ENCODE measurements at places on chromosomes 11 and 22. TPM values are rescaled to one million over a fixed set of nuclear protein-coding genes. Genes with fewer than 3 reads are reported as not detected.

DNA sequence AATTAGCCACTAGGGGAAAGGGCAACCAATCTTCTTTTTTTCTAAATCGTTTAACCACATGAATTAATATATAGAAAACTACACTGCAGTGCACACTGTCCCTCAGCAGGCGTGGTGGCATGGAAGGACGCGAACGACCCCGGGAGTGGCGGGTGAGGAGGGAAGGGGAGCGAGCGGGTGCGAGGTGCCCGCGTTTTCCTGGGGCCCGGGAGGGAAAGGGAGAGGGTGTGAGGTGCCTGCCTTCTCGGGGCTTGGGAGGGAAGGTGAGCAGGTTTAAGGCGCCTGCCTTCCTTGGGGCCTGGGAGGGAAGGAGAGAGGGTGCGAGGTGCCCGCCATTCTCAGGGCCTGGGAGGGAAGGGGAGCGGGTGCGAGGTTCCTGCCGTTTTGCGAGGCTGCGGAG lies 765 bp downstream of the GAB4 start:
- DNase-seq = no peak

GRCh38 chr11:122951211-122951610 lies 30.4 kb downstream of the BSX start:
- DNase-seq = no peak

GRCh38 chr11:17077240-17077519 lies 287 bp downstream of the RPS13 start:
- peak; percentile 91 for DNase-seq

GRCh38 chr22:27220339-27220738 lies 563.0 kb downstream of the MIAT start:
- no peak for DNase-seq

DNA sequence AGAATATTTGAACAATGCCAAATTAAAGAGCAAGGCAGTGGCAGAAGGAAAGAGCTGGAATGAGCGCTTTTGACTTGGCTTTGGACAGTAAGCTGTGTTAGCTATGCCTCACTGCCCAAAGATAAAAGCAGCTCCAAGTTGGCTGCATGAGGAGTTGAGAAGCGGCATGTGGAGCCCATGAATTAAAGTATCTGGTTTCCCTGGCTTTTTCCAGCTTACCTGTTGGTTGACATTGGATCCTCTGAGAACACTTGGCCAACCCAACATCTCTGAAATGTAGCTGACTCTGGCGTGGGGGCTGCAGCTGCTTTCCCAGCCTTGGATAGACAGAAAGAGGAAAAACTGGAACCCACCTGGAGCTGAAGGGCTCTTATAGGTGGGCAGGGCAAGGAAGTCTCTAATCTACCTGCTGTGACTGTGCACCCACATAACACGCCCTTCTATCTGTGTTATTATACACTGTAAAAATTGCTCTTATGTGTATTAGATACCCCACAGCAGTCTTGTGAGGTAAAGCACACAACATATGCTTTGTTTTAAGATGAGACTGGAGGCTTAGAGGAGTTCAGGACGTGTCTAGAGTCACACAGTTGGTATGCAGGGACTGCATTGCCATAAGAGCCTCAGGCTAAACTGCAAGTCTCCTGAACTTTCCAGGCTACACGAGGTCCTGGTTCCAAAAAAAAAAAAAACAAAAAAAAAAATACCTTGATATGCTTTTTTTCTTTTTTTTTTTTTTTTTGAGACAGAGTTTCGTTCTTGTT lies 5.8 kb downstream of the UBASH3B start:
- no peak for DNase-seq

DNA sequence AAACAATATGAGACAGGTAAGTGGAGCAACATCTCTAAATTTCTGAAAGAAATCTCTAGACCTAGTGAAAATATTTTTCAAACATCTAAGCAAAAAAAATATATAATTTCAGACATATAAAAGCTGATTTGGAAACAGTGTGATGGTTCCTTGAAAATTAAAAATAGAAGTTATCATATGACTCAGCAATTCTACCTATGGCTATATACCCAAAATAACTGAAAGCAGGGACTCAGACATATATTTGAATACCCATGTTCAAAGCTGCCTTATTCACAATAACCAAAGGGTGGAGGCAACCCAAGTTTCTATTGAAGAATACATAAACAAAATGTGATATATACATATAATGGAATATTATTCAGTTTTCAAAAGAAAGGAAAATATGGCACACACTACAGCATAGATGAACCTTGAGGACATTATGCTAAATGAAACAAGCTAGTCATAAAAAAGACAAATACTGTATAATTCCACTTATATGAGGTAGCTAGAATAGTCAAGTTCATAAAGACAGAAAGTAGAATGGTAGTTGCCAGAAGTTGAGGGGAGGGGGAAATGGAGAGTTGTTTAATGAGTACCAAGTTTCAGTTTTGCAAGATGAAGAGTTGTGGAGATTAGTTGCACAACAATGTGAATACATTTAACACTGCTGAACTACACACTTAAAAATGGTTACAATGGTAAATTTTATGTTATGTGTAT lies 300.4 kb downstream of the TTC28 start:
- no peak for DNase-seq

GRCh38 chr22:50298937-50299784 lies 8.3 kb downstream of the PLXNB2 start:
- no peak for DNase-seq

- no peak for DNase-seq
These were observed 33.2 kb downstream of the XRCC6 start for GRCh38 chr22:41654322-41654721.

DNA sequence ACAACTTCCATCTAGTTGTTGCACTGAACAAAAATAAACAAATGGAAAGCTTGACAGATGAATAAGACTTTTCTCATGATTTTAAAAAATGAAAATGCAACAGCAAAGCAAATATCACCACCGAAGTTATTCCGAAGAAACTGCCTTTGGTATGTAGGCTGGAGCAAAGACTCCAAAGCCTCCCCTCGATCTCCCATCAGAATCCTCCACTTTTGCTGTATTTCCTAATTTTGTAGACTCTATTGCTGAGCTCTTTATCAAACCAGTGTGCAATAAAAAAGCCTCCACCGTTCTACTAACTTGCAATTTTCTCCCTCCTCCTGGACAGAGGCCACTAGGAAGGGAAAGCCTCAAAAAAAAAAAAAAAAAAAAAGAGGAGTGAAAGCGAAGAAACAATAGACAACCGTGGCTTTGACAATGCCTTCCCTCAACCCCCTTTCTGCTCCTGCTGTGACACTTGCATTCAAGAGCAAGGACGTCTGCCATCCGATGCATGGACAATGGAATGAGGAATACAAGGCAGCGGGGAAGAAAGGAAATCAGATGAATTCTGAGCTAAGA lies 190.9 kb upstream of the BLID start:
- DNase-seq = no peak

GRCh38 chr11:60130496-60130895 lies 42.0 kb downstream of the MS4A2 start:
- no peak for DNase-seq

- peak; percentile 74 for DNase-seq
These were observed 422 bp downstream of the GLB1L2 start for GRCh38 chr11:134332189-134332631.

DNA sequence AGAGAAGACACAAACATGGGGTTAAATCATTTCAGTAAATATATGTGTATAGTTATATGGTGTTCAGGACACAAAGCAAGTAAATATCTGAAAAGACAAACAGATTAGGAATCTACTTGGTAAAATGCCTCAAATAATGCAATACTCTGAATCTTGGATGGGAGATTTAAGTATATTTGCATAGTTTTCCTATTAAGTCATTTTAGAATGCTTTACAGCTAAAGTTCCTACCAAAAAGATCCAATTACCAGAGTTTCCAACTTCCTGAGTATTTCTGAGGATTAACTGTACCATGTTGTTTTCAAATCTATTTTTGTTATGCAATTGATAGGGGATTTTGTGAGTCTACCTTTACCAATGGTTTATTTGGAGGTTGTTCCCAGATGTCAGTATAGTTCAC lies 424.4 kb upstream of the CCDC179 start:
- DNase-seq = no peak

DNA sequence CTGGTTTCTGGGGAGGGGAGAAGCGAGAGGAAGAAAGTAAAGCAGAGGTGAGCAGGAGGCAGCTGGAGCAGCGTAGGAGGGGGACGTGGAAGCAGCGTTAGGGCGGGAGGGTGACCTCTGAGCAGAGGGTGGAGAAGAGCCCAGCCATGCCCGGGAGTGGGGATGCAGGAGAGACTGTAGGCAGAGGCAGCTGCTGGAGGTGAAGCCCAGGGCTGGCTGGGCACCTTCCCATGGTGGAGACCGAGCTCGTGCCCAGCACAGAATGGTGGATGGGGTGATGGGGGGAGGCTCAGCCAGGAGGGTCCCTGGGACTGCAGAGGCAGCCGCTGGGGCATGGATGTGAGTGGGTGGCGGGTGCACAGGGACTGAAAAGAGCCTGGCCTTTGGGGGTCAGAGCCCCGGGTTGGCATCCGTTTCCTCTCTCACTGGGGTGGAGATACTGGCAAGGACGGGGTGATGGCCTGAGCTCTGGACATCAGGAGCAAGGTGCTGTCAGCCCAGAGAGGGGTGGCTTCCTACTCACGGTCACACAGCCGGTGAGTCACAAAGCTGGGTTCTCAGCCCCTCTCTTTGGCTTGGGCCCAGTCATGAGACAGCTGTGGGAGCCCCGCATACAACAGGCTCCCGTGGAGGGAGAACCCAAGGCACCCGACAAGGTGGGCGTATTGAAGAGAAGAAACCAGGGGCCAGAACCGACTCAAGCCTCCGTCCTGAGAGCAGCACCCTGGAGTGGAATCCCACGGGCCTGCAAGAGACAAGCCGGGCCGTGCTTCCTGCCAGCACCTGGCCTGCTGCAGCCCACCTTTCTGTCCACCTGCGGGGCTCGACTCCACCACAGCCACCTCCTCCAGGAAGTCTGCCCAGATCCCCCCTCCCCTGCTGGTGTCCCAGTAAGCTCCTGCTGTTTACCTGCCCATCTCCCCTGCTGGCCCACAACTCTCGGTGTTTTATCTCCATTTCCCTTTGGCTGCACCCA lies 45.8 kb upstream of the FGF3 start:
- DNase-seq = no peak

- DNase-seq = no peak
These were observed 57.7 kb upstream of the BDNF start for GRCh38 chr11:27757953-27758352.

DNA sequence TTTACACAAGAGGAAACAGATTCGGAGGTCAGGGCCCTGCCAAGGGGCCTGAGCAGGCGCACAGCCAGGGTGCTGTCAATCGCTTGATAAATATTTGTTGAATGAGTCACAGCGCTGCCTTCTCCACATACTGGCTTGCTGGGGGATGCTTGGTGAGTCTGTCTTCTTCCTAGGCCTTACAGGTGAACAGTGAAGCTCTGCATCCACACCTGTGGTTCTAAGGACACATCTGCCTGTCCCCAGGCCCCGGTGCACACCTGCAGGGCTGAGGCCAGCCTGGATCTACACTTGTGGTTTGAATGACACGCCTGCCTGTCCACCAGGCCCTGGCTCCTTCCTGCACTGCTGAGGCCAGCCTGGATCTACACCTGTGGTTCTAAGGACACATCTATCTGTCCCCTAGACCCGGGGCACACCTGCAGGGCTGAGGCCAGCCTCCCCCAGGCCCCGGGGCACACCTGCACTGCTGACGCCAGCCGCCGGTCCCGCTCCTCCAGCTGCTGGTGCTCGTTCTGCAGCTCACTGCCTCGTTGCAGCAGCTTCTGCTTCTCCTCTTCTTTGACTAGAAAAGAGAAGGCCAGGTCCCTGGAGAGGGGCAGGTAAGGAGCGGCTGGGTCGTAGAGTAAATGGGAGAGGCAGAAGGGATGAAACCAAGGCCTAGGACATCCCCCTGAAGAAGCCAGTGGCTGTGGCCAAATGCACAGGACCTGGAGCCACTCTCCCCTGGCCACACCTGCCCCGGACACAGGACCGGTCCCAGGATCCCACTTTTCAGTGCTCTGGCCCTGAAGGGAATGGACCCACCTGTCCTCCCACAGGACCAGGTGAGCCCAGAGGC lies 124.6 kb downstream of the PHF21B start:
- DNase-seq = no peak

- no peak for DNase-seq
These were observed 131.4 kb upstream of the UBASH3B start for GRCh38 chr11:122523846-122524805.

GRCh38 chr11:111457731-111458368 lies 54.3 kb downstream of the BTG4 start:
- DNase-seq = peak; percentile 81

Gene PARVG
- total RNA-seq = 29.5 TPM

Gene CHADL
- 3.7 TPM for total RNA-seq

Gene PATE2
- not detected for total RNA-seq

Gene RAPSN
- total RNA-seq = not detected

Gene KRTAP5-10
- not detected for total RNA-seq

Gene XKR3
- not detected for total RNA-seq

Gene CD3D
- total RNA-seq = 13.8 TPM

Gene FOLR1
- not detected for total RNA-seq

Gene MUC5AC
- not detected for total RNA-seq

Gene C11orf87
- not detected for total RNA-seq

Gene CASP5
- total RNA-seq = not detected

Gene SLC6A5
- total RNA-seq = not detected

Measured in vagina (tissue), 2 donors.